ENCODE measurements at places on chromosomes 7 and 10. TPM values are rescaled to one million over a fixed set of nuclear protein-coding genes. Genes with fewer than 3 reads are reported as not detected.

SOSTDC1 gene
- not detected for total RNA-seq

DNA sequence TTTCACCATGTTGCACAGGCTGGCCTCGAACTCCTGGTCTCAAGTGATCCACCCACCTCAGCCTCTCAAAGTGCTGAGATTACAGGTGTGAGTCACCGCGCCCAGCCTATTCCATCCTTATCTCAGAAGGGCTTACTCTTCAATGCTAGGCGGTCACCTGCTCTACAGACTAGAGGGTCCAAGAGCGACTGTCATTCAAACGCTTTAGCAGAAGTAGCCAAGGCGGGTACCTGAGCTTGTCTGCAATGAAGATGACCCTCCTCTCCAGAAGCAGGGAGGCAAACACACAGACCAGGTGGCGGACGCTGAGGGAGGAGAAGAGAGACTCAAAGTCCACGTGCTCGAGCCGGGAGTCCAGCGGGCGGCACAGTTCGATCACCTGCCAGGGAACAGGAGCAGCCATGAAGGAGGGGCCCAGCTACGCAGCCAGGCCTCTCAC, 65.1 kb upstream of the MKRN1 start:
- peaks cover 27% of the 10 kb centered on the region for H3K4me1 ChIP-seq
- peaks cover 9% of the 10 kb centered on the region for H3K27me3 ChIP-seq

BTBD16 gene
- not detected for total RNA-seq

DNA sequence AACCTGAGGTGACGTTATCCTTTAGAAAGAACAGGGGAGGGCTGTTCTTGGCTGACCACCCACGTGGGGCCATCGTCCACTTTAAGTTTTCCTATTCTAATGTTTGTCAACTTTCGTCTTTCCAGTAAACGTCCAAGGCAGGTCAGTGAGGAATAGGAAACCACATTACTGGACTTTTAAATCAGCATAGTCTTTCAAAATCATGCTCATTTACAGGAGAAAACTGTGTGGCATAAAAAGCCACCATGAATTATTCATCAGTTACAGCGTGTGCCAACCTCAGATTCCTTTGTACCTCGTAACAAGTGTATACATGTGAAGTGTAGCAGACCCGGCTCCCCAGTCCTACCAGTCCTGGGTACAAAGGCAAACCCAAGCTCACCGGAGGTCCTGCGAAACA, 25.1 kb upstream of the ABLIM1 start:
- DNase-seq: no peak
- H3K4me3 ChIP-seq: no peak overlapping the region
- no peaks in the 10 kb centered on the region for H3K27me3 ChIP-seq

GRCh38 chr7:91636129-91636724, 244.3 kb downstream of the MTERF1 start:
- H3K27ac ChIP-seq: no peak overlapping the region
- peak; percentile 16 for DNase-seq
- H3K27me3 ChIP-seq: peaks cover 3% of the 10 kb centered on the region
- no peaks in the 10 kb centered on the region for H3K36me3 ChIP-seq
- no peaks in the 10 kb centered on the region for H3K4me1 ChIP-seq

LRIT1 gene
- total RNA-seq: not detected
